ENCODE measurements at places on chromosomes 6 and 20. TPM values are rescaled to one million over a fixed set of nuclear protein-coding genes. Genes with fewer than 3 reads are reported as not detected.

FKBP1C gene
- 2.0 TPM for total RNA-seq

SIM1 gene
- total RNA-seq, result not detected

HCK gene
- 0.03 TPM for total RNA-seq

MMP24OS gene
- total RNA-seq, result 71.4 TPM

PAX1 gene
- total RNA-seq, result not detected

SLC16A10 gene
- 0.28 TPM for total RNA-seq

TXNDC5 gene
- 153 TPM for total RNA-seq

TCF15 gene
- total RNA-seq, result not detected

ABHD16B gene
- total RNA-seq, result not detected
